ENCODE measurements at places on chromosomes 2 and 18. TPM values are rescaled to one million over a fixed set of nuclear protein-coding genes. Genes with fewer than 3 reads are reported as not detected.

GRCh38 chr2:104976603-104977120, 61.2 kb upstream of the MRPS9 start:
- DNase-seq: peak; percentile 14

NPPC gene
- not detected for total RNA-seq

CPLX4 gene
- not detected for total RNA-seq

GRCh38 chr2:130795431-130795830, 40.1 kb downstream of the AMER3 start:
- no peak for DNase-seq

DNA sequence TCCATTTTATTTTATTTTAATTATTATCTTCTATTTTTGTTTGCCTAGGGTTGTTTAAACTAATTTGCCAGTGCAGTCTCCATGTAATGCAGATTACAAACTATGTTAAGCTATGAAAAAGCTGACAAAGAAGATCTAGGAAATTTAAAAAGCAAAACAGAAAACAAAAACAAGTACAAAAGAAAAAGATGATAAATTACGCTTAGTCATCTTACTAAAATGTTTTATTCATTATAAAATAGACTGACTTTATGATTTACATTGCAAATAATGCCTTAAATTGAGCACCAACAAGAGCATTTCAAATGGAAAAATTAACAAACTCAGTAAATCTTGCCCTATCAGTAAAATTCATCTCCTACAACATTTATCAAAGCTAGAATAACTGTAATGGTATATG, 52.9 kb downstream of the LRPPRC start:
- DNase-seq: no peak

DNA sequence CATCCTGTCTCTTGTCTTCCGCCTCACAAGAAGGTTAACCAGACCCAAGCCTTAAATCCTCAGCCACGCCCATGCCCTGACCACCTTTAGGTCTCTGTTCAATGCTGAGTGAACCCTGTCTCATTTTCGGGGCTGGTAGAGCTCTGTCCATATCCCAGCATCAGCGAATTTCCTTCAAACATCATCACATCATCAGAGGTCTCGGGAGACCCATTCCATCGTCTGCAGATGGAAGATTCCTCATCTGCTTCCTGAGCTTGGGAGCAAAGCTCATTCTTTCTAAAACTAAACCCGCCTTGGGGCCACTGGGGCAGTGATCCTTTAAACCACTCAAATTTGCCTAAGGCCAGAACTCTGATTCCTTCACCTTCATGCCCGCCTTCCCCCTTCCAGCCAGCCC, 173.7 kb downstream of the TTC32 start:
- DNase-seq: no peak
